Hematopoietic multipotent progenitor cell (in vitro differentiated cells): ENCODE measurements at places on chromosomes 1 and 21.

- peak; percentile 88 for DNase-seq
These were observed 9.2 kb upstream of the GALE start for GRCh38 chr1:23809751-23810171.

DNA sequence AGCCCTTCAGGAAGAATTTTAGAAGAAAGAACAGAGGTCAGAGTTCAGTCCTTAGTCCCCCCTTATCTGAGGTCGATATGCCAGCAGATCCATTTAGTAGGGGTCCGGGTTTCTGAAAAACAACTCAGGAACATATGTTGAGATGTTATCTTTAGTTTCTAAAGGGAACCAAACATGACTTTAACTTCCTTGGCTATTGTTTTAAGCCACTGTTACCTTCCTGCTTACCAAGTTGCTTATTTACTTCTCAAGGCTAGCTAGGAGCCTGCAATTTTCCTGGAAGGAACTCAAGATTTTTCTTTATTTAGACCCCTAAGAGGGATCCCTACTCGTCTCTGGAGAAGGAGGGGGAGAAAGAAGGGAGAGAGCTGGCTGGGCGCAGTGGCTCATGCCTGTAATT lies 54.3 kb downstream of the KCNC4 start:
- DNase-seq = no peak

DNA sequence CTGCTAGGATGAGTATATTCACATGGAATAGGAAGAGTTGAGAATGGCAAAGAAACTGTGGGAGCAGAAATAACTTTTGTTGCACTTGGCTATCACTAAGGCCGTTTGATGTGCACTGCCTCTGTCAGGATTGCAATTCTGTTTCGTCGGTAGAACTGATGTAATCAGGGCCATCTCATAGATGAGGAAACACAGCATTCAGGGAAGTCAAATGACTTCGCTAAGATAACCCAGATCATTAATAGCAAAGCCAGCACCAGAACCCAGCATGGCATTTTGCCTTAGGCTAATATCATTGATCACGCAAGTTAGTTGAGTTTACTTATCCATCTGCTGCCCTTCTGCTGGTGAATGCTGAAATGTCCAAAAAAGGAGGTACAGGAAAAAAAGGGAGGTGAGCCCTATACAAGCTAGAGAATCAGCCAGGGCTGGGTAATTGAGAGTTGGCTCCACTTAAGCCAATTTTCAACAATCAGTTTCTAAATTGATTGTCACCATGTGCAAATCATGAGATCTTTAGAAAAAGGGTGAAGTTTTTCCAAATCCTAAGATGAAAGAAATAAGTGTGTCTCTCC lies 7.6 kb downstream of the RASSF5 start:
- no peak for DNase-seq

GRCh38 chr1:15168479-15168878 lies 14.9 kb downstream of the TMEM51 start:
- DNase-seq = peak; percentile 59
